Tibial artery (tissue), 4 donors: ENCODE measurements at places on chromosomes 6 and 20.
A peak's percentile ranks its signal among the peaks of the same experiment; 100 is the strongest.

GRCh38 chr6:33390173-33390572, 1.4 kb upstream of the KIFC1 start:
- no peaks in the 10 kb centered on the region for H3K27me3 ChIP-seq
- no peaks in the 10 kb centered on the region for H3K4me1 ChIP-seq
- H3K27ac ChIP-seq, result peak overlapping the region; percentile 92
- no peak overlapping the region for H3K4me3 ChIP-seq
- no peak for DNase-seq
- no peaks in the 10 kb centered on the region for H3K36me3 ChIP-seq

GRCh38 chr6:157668009-157668401, 155.0 kb upstream of the SNX9 start:
- H3K27me3 ChIP-seq, result no peaks in the 10 kb centered on the region
- H3K27ac ChIP-seq, result peak overlapping the region; percentile 16
- peaks cover 13% of the 10 kb centered on the region for H3K4me1 ChIP-seq
- H3K36me3 ChIP-seq, result no peaks in the 10 kb centered on the region
- DNase-seq, result no peak
- no peak overlapping the region for H3K4me3 ChIP-seq

DNA sequence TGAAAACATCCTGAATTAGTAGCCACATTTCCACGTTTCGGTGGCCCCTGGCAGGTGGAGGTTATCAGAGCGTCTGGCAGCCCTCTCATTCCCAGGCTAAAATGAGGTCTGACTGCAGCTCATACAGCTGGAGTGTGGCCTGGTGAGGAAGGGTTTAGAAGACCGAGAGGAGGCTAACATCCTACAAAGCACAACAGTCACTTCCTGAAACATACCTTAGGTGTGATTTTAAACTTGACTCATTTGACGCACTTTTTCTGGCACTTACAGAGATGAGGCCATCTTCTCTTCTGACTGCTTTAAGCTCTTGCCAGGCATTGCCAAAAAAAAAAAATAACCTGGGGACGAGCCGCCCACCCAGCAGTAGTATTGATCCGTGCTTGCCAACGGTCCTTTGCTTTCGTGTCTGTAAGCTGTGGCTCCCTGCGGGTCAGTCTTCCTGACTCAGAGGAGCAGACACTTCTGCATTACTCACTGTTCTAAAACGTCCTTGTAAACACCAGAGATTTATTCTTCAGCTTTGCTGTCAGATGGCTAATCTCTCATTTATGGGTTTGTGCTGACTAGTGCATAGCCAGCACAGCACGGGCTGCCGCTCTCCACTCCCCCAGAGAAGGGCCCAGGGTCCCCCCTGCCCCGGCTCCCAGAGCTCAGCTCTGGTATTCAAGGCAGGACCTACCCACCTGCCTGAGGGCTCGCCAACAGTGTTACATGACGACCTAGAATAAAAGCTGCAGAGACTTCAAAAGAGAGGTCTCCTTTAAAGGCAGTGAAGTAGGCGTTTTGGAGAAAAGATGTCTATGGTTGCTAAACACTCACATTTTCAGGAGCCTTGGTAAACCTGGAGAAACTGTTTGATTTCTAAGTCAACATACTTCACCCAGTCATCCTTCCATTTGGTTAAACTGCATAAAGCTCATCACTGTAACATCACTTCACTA, 78.5 kb upstream of the FRMD1 start:
- H3K4me3 ChIP-seq, result no peak overlapping the region
- peaks cover 11% of the 10 kb centered on the region for H3K4me1 ChIP-seq
- H3K27me3 ChIP-seq, result no peaks in the 10 kb centered on the region
- no peaks in the 10 kb centered on the region for H3K36me3 ChIP-seq
- no peak for DNase-seq
- no peak overlapping the region for H3K27ac ChIP-seq

DNA sequence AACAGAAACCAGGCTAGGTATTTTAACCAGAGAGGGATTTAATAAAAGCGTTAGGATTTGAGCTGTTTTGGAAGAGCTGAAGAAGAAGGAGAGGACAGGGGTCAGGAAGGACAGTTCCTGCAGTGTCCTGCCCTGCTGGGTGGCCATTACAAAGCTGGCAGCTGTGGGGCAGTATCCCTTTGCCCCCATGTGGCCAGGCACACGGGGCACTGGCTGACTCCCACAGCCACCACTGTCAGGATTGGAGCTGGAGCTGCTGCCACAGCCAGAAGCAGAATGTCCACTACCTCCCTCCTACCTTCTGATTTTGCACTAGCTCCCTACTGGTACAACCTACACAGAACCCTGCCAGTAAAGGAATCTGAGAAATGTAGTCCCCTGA, 46.5 kb downstream of the SLC22A3 start:
- DNase-seq, result no peak
- no peaks in the 10 kb centered on the region for H3K27me3 ChIP-seq
- no peak overlapping the region for H3K4me3 ChIP-seq
- peaks cover 87% of the 10 kb centered on the region for H3K4me1 ChIP-seq
- no peaks in the 10 kb centered on the region for H3K36me3 ChIP-seq

GRCh38 chr6:98657764-98658163, 176.6 kb upstream of the POU3F2 start:
- H3K4me1 ChIP-seq, result no peaks in the 10 kb centered on the region
- no peak overlapping the region for H3K4me3 ChIP-seq
- no peak overlapping the region for H3K27ac ChIP-seq
- no peaks in the 10 kb centered on the region for H3K27me3 ChIP-seq
- peak; percentile 20 for DNase-seq

GRCh38 chr20:61596687-61597330, 344.7 kb downstream of the CDH4 start:
- H3K4me1 ChIP-seq, result no peaks in the 10 kb centered on the region
- H3K4me3 ChIP-seq, result no peak overlapping the region
- H3K27me3 ChIP-seq, result no peaks in the 10 kb centered on the region
- H3K27ac ChIP-seq, result no peak overlapping the region
- DNase-seq, result no peak
